ENCODE measurements at places on chromosomes 4 and X.

DNA sequence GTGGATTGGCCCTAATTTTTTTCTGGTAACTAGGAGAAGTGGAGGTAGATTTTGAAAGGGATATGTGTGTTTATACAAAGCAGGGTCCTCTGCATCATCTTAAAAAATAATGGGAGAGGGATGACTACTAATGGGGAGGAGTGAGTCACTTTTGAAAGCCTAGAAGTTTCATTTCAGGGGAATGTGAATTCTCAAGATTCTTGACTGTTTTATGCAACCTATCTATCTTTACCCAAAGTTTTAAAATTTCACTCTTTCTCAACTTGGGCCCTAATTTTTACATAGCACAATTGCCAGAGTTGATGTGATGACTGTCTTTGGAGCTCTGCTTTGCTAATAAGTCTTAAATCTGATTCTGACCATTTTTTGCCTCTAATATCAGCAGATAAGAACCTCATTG is 445.2 kb downstream of the GRXCR1 start:
- no peak for DNase-seq

- no peak for DNase-seq
These were observed 1.7 kb upstream of the USP27X start for GRCh38 chrX:49877397-49878101.

DNA sequence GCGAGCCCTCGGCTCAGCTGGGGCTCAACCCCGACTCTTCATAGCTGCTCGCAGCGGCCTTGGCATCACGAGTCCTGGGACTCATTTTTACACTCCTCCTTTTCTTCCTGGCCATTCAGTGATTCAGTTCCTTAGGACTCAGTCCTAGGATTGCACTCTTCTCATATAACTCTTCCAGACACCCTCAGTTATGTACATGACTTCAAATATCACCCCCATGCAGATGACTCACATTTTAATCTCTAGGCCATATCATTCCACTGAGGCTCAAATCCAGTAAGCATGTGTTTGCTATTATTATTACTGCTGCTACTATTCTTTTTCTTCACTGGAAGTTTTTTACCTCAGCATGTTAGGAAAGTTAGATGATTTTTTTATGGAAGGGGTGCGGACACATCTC is 14.4 kb downstream of the ITGB1BP2 start:
- DNase-seq, result no peak

GRCh38 chr4:114304567-114304966 is 294.0 kb upstream of the UGT8 start:
- DNase-seq, result no peak

GRCh38 chr4:68592673-68593072 is 16.6 kb upstream of the UGT2B17 start:
- no peak for DNase-seq
